SK-N-SH (cell line): ENCODE measurements at places on chromosomes 1 and 21.

GRCh38 chr1:204920511-204920910 lies 49.8 kb downstream of the NFASC start:
- DNase-seq: no peak

- DNase-seq: no peak
Measured at GRCh38 chr21:34091032-34091431, 17.7 kb downstream of the MRPS6 start.

DNA sequence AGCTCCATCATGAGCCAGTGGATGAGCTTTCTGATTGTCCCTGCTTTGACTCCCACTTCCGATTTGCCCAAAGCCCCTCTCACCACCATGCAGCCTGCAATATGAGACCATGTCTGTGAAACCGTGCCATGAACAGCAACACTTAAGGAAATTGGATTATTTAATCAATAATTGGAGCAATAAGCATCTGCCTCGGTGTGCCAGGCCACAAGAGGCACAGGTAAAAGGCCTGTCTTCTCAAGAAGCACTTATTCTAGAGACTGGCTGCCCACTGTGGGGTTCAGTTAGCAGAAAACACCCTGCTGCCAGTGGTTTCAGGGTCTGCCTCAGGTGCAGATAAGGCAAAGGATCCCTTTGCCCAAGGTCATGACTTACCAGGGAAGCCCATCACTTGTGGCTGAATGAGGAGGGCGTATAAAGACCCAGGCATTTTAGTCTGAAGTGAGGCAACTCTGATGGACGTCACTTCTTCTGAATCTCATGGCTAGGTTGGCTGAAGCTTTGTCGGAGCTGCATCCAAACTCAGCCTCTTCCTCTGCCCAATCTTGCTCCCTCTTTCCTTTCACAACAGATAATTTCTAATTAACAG lies 7.1 kb upstream of the CHI3L2 start:
- no peak for DNase-seq

DNA sequence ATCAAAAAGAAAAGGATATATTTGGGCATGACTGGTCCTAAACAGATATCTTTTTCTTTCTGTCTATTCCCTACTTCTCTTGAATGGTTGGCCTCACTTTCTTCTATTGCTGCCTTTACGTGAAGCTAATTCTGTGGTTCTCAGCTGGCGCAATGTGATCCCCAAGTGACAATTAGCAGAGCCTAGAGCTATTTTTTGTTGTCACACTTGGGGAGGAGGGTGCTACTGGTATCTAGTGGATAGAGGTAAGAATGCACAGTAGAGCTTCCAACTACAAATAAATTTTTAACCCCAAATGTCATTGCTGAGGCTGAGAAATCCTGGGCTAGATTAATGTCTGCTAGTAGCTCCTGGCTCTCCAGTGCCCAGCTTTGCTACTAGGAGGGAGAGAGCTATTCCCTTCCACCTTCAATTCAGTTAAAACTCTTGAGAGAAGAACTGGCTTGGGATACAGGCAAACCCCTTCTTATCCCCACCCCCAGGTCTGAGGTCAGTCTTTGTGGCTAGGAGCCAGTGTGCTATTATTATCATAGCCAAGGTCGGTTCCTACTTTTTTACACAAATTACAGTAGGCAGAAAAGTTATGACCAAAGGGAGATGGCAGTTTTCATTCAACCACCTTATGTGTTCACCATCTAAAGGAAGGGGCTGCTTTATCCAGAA lies 102.1 kb downstream of the SNX7 start:
- no peak for DNase-seq

DNA sequence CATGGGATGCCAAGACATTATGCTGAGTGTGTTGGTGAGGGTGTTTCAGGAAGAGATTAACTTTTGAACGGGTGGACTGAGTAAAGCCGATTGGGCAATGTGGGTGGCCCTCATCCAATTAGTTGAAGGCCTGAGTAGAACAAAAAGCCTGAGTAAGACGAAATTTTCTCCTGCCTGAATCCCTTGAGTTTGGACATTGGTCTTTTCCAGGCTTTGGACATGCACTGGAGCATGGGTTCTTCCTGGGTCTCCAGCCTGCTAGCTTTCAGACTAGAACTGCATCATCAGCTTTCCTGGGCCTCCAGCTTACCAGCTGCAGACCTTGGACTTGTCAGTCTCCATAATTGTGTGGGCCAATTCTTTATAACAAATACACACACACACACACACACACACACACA lies 63.6 kb downstream of the NIBAN1 start:
- no peak for DNase-seq
